ENCODE measurements at places on chromosomes 1 and 21.

DNA sequence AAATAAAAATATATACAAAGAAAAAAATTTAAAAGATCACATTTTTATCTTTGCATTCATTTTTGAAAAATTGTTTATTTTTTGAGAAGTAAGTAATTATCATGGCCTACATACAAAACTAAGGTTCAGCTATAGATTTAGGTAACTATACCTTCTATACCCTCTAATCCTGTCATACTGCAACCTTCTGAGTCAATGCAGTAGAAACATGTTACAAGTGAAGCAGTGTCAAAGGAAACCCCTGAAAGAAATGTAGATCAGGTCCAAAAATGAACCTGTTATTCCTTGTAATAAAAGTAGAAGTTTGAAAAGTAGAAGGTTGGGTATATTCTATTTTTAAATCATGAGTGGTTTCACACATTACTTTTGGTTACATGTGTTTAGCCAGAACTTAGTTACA is 51.3 kb downstream of the PTGS2 start:
- no peak for DNase-seq

- no peak for DNase-seq
Observed at GRCh38 chr21:26783466-26784195, 61.6 kb downstream of the ADAMTS1 start.

- DNase-seq: no peak
Observed at GRCh38 chr1:27026621-27027574, 14.2 kb upstream of the TENT5B start.

DNA sequence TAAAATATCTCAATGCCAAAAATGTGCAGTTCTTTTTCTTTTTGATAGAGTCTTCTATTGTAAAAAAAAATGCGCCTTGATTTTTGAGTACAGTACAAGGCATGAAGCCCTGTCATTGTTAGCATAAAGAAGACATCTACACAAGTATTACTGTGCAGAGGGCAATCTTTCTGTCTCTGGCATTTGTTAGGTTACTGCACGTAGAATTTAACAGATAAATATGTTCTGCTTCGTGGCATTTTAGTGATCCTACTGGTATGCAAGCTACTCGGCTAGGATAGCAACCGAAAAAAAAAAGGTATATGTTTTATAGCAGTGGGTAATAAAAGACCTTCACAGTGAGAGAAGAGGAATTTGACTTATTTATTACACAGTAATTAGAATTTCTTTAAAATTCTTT is 492.9 kb upstream of the ADGRL2 start:
- no peak for DNase-seq

DNA sequence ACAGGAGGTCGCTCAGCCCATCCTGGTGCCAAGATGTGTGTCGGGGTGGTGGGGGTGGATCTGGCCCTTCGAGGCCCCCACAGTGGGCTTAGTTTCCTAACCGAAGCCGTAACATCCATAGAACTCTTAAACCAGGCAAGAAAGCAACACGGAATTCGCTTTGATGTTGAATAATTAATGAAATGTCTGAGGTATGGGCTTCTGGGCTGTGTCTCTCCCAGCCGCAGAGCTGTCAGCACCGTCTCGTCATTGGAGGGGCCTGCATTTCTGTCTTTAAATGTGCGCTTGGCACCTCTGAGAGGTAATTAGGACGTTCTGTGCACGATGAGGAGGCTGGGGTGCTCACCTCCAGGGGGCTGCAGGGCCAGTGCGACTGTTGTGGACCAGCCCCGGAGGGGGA is 13.3 kb upstream of the PLCH2 start:
- no peak for DNase-seq

- DNase-seq: no peak
Observed at GRCh38 chr1:180157108-180157507, 2.4 kb downstream of the QSOX1 start.

- no peak for DNase-seq
Observed at GRCh38 chr1:180535418-180535999, 23.3 kb upstream of the OVAAL start.

DNA sequence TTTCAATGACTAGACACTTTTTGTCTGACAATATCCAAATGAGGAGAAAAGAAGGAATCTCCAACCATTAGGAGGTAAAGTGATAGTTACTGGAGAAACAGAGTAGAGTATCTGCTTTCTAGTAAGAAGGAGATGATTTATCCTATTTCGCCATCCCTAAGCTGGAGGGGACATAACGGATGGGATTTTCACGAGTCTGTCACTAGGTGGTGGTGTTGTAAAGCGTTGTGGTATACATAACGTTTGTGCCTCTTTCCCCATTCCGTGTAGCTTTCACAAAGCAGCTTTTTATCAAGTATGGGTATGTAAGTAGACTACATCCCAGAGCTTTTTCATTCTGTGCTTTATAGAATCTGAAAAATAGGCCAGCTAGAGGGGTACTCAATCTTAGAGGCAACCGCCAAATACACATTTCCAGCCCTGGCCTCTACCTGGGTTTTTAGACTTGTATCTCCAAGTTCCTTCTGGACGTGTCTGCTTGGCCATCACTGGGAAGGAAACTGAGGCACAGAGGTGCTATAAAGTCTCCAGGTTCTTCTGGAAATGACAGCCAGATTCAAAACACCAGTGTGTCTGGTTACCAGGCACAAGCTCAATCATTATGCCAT is 33.3 kb upstream of the FAM3B start:
- peak; percentile 11 for DNase-seq

- DNase-seq: no peak
Observed at GRCh38 chr1:243963571-243963970, 87.5 kb upstream of the ZBTB18 start.

- no peak for DNase-seq
Observed at GRCh38 chr1:20123722-20124455, 4.6 kb upstream of the PLA2G2D start.

GRCh38 chr21:39387461-39388037 is 38.7 kb upstream of the HMGN1 start:
- peak; percentile 84 for DNase-seq

- DNase-seq: no peak
Observed at GRCh38 chr1:79539001-79539400, 532.5 kb upstream of the ADGRL4 start.

DNA sequence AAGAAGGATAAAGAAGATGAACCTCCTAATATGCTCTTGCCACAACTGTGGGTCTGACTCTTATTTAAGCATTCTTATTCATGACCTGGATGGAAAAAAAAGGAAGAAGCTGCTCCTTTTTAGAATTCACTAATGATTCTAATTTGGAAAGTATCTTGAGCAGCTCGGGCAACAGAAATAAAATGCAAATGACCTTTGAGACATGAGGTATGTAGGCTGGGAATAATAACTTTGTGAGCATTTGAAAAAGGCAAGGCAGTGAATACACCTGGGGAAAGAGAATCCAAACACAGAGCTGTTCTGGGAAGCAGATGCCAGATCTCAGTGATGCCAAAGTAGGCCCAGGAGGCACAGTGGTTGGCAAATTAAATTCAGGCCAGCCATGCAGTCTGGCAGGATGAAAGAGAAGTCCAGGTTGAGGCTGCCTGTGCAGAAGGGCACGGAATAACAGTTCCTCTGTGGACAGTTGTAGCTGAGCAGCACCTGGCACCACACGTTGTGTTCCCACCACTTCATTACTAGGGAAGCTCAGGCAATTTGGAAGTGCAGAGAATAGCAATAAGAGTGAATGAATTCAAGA is 320.8 kb upstream of the ST6GALNAC5 start:
- no peak for DNase-seq

GRCh38 chr1:78577257-78578100 is 42.8 kb upstream of the IFI44L start:
- no peak for DNase-seq

DNA sequence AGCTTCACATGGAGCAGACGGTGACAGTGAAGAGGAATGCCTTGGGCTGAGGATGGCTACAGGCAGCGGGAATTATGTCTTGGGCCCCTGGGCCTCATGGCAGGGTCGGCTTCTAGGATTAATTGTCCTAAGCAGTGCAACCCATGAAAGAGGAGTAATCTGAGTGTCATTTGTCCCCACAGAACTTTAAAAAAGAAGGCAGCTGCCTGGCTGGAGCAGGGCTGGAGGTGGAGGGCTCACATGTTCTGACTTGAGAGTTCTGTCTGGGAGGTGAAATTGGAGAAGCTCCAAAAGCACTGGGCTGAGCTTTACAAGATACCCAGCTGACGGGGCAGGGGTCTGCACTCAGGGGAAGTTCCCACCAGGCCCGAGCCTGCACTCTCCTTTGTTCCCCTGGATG is 22.6 kb downstream of the CACNA1S start:
- DNase-seq: no peak

DNA sequence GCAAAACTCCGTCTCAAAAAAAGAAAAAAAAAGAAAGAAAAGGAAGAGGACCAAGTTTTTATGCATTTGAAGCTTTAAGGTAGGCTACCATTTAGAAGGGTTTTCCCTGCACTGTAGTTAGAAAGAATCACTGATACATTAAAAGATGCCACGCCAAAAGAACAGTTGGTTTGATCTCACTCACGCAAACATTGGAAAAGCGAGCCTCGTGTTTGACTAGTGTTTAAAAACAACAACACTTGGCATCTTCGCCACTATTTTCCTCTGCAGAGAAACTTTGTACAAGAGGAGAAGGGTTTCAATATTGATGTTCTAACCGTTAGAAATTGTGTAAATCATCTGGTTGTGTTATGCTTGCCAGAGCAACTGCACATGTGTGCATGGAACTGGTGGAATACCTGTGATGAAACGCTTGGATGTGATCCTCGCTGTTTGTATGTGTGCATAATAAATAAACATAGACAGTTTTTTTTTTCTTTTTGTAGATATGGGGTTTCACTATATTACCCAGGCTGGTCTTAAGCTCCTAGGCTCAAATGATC is 24.0 kb upstream of the CAMTA1 start:
- DNase-seq: no peak

GRCh38 chr1:46070164-46070814 is 62.1 kb downstream of the PIK3R3 start:
- no peak for DNase-seq

DNA sequence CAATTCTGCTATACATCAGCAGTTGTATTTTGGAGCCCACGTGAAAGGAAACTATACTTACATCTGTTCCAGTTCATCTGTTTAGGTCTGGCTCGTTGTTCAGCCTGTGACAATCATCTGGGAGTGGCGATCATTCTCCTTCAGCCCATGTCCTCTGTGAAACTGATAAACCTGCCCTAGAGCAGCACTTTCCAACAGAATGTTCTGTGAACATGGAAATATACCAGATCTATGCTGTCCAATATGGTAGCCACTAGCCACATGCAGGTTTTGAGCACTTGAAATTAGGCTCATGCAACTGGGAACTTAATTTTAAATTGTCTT is 24.5 kb upstream of the COQ8A start:
- no peak for DNase-seq

DNA sequence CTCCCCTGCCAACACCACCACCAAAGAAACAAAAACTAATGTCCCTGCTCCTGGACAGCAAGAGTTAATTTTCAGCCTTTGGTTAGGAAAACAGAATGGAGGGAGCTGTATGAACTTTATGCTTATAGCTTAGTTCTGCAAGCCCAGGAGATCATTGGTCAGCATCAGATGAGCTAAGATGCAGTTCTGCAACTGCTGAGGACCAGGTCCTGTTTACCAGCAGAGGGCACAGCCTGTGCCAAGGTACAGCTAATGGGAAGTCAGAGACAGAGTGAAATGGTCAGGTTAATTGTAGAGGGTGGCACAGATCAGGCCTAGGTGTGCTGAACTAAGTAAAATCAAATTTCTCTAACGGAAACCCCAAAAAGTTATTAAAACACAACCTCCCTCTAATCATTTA is 161.3 kb downstream of the ROR1 start:
- DNase-seq: no peak

DNA sequence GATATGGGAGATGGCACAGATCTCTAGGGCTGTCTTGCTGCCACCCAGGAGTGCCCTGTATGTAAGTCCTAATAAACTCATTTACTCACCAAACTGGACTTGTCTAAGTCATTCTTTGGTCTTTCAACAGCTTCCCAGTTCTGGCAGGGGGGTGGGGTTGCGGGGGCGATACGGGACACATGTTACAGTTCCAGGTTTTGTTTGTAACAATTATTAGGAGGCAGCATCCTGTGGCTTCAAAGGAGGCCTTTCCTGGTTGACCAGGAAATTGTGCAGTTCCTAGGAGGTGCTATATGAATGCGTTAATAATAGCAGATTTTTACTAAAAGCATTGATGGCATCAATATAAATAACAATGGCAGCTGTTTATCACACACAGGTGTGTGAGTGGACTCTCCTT is 42.7 kb upstream of the TRIM45 start:
- DNase-seq: no peak

GRCh38 chr1:229897501-229897900 is 169.5 kb upstream of the GALNT2 start:
- DNase-seq: no peak

DNA sequence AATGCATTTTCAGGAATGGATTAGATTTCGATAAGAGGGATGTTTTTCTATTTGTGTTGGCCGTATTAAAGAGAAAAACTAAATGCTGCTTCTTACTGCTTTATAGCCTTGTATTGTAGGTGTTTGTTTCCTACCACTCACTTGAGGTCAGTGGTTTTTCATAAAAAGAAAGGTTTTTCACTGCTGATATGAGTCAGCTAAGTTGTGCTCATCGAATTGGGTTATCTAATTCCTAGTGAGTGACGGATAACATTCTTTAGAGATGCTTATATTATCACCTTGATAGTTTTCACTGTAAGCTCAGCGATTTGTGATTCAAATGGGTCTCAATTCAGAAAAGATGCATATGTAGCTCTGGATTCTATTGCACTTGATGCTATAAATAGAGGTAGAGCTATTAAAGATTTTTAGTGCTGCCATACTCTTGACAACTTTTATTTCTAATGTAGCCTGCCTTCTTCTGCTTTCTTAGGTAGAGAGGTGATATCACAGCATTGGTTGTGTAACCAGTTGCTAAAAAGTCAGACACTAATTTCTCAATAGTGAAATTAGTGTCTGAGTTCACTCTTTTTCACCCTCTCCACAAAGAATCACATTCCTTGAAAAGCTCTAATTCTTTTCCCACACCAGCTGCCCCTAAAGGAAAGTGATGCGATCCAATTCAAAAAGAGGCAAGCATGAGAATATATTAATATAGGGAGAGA is 180.0 kb downstream of the RASAL2 start:
- DNase-seq: no peak

DNA sequence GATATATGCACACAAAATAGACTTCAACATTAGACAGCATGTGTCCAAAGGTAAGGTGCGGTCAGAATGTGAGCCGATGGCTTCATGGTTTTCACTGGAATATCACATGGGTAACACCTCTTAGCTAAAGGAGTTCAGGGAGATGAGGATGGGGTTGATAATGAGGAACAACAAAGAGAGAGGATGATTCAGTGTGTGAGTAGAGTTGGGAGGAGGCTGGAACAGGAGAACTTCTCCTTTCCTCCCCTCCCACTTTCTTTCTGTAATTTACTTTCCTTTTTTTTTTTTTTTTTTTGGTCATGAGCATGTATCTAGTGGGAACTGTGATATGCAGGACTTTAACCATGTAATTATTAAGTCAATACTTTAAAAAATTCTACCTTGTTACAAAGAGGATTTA is 99.4 kb downstream of the FASLG start:
- DNase-seq: no peak

GRCh38 chr1:1284221-1285101 is 4.2 kb downstream of the SCNN1D start:
- DNase-seq: no peak

DNA sequence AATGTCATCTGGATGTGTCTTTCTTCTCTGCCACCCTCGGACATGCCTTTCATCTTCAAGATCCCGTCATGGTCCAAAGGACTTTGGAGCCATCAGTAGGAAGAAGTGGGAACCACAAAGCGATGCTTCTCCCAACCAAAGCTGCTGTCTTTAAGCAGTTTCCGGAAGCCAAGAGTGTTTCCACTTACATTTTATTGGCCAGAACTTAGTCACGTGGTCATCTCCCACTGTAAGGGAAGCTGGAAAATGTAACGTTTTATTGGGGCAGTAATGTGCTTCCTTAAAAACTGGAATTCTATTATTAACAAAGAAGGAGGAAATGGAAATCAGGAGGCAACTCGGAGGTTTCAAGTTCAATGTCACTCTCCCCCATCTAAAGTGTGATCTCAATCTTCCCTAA is 170.8 kb downstream of the ATG4C start:
- DNase-seq: no peak

All from stimulated activated CD8-positive, alpha-beta memory T cell treated with anti-CD3 and anti-CD28 coated beads, Interleukin-4, amount 100 ng/mL, for 1 hour (primary cell).